Psoas muscle (tissue), 8 donors: ENCODE measurements at places on chromosomes 11 and 22. TPM values are rescaled to one million over a fixed set of nuclear protein-coding genes. Genes with fewer than 3 reads are reported as not detected.

Gene USH1C
- polyA plus RNA-seq = 0.44 TPM

Gene TAGLN
- 140 TPM for polyA plus RNA-seq

Gene OR52N4
- polyA plus RNA-seq = not detected

Gene CCDC73
- polyA plus RNA-seq = not detected

Gene DAGLA
- 0.57 TPM for polyA plus RNA-seq

Gene OR8B8
- polyA plus RNA-seq = not detected

Gene IGLL1
- polyA plus RNA-seq = not detected

- no peak for DNase-seq
Observed at GRCh38 chr22:16970446-16970845, 37.6 kb downstream of the GAB4 start.

DNA sequence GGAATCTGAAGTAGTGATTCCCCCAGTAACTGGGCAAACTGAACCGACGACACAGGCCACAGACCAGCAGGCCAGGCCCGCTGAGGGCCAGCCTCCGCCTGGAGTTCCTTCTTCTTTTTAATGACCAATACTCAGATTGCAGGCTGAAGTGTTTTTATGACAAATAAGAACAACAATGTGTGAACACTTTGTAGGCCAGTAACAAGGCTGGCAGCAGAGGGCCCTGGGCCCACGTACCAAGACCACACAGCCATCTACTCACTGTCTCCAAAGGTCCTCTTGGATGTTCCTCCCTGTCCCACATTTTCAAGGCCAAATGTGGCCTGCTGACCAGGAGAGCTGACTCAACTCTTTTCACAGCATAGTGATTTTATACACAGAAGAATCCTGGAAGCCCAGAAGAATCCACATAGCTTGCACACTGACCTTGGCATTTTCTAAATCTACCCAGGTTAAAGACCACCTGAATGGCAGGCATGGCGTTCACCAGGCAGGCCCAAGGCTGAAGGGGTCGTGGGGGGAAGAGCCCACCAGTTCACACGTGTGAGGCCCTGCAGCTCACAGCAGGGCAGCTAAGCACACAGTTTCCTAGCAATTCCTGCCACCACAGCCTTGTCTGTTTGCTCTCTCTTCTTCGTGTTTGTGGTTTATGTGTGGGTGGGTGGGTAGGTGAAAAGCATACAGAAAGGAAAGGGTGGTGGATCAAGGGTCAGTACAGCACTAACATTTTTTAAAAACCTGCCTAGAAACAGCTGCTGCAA is 13.3 kb downstream of the SMCO4 start:
- peak; percentile 53 for DNase-seq

- DNase-seq = no peak
Observed at GRCh38 chr22:29475550-29475949, 4.5 kb upstream of the NEFH start.

- no peak for DNase-seq
Observed at GRCh38 chr11:66864924-66865697, 8.2 kb downstream of the LRFN4 start.

DNA sequence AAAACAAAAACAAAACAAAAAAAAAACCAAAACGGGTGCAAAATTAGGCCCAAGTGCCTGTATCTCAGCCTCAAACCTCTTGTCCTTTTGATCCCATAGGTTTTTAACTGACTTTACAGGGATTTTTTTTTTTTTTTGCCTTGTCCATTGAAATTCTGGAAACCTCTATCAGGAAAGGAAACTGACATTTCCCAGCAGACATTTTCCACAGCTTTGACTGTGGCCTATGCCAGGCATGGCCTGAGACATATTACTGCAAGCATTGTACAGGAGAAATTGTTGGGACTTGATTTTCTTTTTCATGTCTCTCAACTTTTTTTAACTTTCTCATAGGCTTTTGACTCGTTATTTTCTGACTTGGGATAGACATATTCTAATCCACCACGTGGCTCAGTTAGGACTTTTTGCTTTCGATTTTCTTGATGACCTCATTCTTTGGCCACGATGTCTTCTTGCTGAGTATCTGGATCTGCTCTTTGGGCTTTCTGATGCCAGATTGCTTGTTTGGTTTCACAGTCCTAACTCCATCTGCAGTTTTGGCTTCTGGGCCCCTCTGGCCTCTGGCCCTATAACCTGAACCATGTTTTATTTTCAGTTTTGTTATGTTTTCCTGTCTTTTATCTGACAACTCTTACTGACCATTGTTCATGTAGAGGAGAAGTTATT is 336.1 kb upstream of the C11orf87 start:
- peak; percentile 50 for DNase-seq

DNA sequence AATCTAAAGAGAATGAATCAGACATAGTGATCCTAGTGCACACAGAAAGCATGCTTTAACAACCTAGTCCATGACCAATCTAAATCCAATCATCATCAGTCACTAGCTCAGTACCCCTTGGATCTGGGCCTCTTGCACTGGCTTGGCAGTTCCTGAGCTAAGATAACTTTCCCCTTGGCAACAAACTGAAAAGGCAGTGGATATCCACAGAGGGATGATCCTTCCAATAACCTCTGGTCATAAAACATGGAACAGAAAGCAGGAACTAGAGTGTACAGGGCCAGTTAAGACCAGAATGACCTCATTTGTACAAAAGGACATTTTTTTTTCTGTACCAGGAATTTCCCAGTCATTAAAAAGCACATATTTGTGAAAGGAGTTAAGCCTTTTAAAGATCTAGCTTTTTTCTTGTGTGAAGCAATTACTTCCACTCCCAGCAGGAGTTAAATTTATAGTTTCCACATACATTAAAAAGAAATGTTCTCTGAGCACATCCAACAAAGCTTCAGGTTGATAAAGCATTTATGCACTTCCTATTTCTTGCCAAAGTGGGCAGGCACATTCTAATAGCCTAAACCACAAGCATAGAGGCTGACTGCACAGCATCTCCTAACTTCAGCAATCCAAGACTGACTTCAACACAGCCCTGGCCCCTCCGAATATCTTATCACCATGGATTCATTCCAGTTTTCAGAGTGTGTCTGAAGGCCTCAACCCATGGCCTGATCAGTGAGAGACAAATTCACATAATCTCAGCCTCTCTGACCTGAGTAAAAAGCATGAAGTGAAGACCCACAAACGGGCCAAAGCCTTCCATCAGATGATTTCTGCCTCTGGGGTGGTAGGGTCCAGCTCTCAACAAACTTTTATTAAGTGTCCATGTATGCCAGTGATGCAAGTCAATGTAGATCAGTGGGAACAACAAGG is 29.9 kb downstream of the GUCY1A2 start:
- DNase-seq = no peak

DNA sequence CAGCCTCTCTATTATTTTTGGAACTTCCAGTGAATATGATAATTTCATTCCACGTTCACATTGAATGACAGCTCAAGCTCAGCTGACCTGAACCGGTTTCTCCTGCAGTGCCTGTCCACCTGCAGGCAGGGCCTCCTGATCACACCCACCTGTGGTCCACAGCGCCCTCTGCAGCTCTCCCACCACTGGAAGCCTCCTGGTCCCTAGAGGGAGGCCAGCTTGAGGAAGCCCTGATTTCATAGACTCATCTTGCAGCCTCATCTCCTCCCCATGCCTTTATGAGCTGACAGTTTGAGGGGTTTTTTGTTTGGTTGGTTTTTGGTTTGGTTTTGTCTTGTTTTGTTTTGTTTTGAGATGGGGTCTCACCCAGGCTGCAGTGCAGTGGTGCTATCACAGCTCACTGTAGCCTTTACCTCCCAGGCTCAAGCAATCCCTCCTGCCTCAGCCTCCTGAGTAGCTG is 29.9 kb upstream of the MALAT1 start:
- DNase-seq = peak; percentile 58

GRCh38 chr22:36554098-36554497 is 25.1 kb upstream of the EIF3D start:
- no peak for DNase-seq

DNA sequence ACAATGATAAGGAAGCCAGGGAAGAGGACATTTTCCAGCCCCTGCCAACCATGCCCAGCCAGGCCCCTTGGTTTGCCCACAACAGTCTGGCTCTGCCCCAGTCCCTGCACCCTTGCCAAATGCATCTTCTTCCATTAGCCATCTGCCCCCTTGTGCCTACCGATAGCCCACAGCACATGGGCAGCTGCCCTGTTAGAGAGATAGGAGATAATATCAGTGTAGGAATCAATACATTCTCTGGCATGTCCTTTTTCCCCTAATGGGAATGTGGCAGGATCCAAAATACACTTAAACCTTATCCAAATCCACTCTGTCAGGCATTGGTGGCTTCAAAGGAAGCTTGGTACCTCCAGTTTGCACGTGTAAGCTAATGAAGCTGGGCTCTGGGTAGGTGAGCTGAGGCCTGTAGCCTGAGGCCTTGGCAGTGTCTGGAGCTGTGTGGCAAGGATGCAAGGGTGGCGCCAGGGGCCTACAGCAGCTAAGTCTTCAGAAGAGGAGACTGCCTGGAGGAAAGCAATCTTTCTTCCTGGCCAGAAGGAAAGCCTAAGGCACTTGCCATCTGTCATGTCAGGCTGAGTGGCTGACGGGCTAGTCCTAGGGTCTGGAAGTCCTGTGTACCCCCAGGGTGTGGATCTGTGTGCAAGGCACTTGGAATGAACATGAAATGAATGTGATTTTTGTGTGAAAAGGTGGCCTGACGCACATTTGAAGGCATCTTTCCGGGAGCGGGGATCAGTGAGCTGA is 164.2 kb upstream of the TBCEL start:
- no peak for DNase-seq
